ENCODE measurements at places on chromosomes 1 and 21. TPM values are rescaled to one million over a fixed set of nuclear protein-coding genes. Genes with fewer than 3 reads are reported as not detected.

- DNase-seq, result no peak
These were observed 4.7 kb upstream of the SLFNL1 start for GRCh38 chr1:41025979-41026819.

- no peak for DNase-seq
These were observed 95.2 kb downstream of the KIF14 start for GRCh38 chr1:200525090-200525987.

DNA sequence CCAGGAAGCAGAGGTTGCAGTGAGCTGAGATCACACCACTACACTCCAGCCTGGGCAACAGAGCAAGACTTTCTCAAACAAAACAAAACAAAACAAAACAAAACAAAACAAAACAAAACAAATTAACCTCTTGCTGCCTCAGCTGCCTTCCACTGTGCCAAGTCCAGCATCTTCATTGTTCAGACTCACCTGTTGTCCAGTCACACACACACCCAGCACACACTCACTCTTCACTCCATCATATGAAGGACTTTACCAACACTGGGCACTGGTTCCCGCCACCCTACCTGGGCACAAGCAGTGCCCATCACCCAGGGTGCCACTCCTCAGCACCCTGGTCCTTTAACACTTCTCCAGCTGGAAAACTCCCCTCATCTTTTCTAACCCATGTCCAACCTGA is 14.6 kb downstream of the PYCR2 start:
- DNase-seq, result no peak

GRCh38 chr1:83910461-83910860 is 88.5 kb downstream of the TTLL7 start:
- no peak for DNase-seq

DNA sequence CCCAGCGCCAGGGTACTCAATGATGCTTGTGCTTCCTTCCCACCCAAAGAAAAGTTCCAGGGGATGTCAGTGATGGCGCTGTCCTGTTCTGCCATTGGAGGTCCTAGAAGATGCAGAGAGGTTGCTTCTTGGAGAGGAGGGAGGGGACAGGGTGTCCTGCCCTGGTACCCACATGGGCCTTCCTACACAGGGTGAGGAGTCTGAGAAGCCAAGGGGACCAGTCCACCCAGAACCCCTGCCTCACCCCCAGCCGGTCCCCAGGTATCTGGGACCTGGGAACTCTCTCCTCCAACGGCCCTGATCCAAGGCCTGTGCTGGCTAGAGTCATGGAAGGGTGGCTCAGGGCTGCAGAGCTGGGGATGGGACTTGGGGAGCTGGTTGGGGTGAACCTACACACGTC is 259.4 kb downstream of the KCNJ6 start:
- DNase-seq, result no peak

- DNase-seq, result peak; percentile 32
These were observed 9.0 kb upstream of the RPL5 start for GRCh38 chr1:92822879-92823278.

DNA sequence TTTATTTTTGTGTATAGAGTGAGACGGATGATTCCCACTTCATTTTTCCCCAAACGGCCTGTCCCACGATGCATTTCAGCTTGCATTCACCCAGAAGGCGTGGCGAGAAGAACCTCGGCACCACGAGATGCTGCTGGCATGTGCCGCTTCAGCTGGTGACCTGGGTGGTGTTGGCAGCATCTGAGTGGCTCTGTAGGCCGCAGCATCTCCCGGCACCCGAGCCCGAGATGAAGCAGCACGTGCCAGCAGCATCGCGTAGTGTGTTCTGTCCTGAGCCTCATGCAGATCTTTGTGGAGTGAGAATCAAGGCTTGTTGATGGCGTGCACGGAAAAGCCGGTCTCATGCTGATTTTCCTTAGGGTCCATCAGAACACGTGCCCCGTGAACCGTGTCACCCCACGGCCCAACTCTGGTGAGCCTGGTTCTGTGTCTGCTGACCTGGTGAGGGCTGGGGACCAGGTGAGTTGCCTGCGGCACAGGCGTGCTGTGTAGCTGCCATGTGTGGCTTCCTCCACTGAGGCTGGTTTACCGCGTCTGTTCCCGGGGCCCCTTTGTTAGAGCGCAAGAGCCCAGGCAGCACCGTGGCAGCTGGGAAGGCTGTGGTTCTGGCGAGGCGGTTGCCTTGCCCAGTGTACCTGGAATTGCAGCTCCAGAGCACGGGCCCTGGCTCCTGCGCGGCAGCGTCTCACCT is 16.7 kb downstream of the SLX9 start:
- no peak for DNase-seq

The RGS8 gene
- not detected for polyA plus RNA-seq

Data from AG04450 (cell line).